Fibroblast of upper back skin (primary cell): ENCODE measurements at places on chromosomes 7 and 10.

DNA sequence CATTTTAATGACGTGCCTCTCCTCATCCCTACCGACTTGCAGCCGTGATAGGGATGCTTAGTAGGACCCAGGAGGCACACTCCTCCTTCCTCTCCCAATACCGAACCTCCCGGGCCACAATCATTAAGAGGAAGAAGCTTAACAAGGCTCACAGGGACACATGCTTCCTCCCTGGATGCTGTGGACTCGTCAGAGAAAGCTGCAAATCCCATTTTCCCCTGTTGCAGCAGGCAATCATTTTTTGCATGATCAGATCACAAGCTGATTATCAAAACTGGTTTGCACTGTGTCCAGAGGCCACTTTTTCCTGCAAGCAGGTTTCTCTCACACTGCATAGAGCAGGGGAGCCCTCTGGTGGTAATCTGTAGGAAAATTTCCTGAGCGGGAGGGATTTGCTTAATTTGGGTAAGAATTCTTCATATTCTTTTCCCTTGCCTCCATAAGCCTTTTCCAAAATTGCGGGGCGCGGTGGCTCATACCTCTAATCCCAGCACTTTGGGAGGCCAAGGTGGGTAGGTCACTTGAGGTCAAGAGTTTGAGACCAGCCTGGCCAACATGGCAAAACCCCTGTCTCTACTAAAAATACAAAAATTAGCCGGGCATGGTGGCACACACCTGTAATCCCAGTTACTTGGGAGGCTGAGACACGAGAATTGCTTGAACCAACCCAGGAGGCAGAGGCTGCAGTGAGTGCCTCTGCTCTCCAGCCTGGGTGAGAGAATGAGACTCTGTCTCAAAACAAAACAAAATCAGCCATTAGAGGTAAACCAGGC, 16.1 kb upstream of the LAMB4 start:
- DNase-seq: peak; percentile 87

- DNase-seq: no peak
Measured at GRCh38 chr10:46292573-46293023, 5.8 kb downstream of the ANTXRL start.

GRCh38 chr10:734481-734880, 45.0 kb upstream of the DIP2C start:
- DNase-seq: peak; percentile 10

DNA sequence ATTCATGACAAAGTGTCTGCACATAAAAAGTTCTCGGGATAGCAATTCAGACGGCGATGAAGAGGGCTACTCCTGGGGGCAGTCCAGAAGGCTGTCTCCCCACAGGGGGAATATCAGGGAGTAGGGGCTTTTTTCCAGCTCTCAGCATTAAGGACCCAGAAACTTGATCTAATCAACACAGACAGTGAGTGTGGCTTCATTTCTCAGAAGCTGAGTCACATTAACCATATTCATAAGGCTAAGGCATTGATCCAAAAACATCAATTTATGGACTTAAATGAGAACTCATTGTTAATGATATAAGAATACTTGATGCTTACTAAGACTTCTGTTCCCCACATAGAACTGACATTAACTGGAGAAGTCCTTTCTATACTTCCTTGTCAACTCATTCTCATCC, 87.5 kb upstream of the AOAH start:
- no peak for DNase-seq

DNA sequence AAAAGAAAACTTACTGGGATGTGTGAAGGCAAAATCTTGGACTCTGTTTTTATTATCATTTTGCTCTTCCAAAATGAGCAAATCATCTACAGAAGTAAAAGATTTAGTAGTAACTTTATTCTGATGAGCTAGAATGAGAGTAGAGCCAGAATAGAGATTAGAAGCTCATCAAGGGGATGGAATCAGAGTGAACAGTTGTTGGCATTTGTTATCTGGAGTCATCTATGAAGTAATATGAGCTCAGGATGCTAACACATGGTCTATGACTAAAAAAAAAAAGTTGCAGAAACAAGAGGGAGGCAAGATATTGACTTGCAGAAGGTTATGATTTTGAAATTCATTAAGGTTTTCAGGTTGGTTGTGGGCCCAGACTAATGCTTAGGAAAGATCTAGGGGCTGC, 409.1 kb upstream of the ETV1 start:
- no peak for DNase-seq

GRCh38 chr10:42519761-42520460, 118.5 kb downstream of the ZNF33B start:
- DNase-seq: no peak

DNA sequence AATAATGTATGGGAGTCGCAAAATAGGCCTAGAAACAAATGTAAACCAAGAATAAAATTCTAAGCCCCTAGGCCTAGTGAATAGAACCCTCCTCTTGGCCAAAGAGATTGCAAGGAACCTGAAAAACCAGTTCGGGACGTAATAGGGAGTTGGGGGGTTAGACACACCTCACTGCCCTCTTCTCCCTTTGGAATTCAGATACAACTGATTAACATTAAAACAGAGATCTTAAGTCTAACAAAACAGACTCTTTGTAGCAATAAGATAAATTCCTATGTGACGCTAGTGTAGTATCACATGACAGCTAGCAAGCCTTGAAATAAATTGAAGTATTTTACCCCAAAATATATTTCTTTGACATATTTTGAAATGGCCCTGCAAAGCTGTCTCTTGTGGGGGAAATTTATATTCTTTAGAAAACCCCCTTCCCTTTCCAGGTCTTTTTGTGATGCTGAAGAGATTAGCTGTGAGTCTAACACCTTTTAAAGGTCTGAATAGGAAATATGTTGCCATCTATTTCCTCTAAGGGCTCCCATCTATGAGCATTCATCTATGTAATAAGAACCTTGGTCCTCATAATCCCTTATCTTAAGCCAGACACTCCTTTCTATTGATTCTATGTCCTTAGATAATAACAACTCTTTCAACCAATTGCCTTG, 623.4 kb upstream of the NRG3 start:
- DNase-seq: no peak

GRCh38 chr10:48700071-48700470, 15.4 kb downstream of the WDFY4 start:
- DNase-seq: no peak

DNA sequence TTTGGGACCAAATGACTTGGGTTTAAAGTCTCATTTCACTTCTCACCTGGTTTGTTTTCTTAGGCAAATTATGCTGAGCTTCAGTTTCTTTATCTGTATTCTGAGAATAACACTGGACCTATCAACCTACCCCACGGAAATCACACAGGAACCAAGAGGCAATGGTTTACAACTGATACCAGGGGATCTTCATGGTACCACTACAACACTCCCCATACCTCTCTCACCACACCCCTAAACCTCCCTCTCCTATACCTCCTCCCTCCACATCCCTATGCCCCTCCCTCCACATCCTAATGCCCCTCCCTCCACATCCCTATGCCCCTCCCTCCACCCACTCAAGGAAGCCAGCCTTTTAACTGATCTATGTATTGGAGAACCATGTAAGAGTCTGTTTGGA, 9.9 kb downstream of the FAM204A start:
- no peak for DNase-seq

- peak; percentile 58 for DNase-seq
Measured at GRCh38 chr7:131381069-131381838, 53.6 kb downstream of the MKLN1 start.

DNA sequence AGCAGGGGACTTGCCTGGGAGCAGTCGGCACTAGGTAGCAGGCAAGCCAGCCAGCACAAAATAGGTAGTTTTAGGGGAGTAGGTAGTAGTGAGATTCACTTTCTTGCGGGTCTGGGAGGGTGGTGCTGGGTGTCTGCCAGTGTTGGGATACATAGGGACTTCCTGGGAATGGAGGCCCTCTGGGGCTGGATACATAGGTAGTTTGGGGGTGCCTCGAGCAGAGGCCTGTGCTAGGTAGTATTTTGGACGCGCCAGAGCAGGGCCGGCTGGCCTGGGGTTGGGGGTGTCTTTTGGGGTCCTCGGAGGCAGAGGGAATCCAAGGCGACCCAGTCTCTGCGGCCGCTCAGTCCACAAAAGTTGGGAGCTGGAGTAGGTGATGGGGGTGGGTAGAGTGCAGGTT, 2.0 kb upstream of the HOXA3 start:
- DNase-seq: no peak

DNA sequence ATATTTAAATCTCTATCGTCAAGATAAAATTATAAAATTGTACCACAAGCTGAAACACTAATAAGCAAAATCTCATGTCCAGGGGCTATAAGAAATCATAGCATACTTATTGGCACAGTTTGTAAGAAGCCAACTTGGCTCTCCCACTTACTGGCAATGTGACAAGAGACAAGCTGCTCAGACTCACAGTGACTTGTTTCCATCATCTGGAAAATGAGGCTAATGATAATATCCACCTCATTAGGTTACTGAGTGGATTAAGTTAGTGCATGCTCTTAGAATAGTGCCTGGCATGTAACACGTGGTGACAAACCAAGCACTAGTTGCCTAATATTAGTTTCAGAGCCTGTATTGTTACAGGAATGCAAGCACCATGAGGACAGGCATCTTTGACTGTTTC, 234.4 kb downstream of the GLI3 start:
- DNase-seq: no peak

DNA sequence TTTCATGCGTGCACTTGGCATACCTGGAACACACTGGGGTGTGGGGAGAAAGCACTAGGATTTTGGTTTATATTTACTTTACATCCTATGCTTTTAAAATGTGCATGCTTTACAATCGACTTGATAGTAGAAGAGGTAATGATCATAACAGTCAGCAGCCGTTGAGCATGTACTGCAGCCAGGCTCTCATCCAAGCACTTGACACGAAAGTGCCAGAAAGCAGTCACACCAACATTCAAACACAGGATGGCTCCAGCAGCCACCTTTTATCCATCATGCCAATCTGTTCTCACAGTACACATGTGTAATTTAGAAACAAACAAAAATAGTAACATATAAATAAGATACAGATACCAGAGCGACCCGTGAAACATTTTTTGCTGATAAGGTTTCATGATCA, 1.2 kb upstream of the FAM241B start:
- DNase-seq: no peak

DNA sequence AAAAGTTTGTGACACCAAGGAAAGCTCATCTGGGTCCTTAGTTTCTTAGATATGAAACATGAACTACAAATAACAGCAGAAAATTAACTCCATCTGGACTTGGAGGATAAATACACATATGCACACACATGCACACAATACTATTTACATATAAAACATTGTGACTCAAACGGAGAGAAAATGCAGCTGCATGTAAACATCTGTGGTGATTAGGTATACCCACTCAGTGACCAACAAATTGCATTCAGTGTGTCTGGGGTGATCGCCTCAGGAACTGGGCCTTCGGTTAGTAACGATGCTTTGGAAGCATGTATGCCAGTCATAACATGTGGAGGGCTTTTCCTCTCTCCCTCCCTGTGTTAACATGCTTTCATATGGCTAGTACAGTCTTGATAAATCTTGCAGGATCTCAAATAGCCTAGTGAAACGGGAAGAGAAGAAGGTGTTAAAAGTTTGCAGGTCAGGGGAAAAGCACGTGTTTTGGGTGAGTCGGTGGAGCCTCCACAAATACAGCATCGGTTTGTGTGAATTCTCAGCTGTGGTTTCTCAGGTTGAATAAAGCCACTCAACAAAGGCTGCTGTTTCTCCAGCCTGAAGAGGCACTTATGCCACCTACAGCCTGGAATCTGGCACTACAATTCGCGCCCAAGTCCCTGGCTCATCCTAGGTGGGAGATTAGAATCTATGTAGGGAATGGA, 8.7 kb upstream of the GLRX3 start:
- DNase-seq: peak; percentile 69

GRCh38 chr7:144670218-144670617, 165.6 kb downstream of the TPK1 start:
- no peak for DNase-seq

- DNase-seq: peak; percentile 59
Measured at GRCh38 chr7:131544449-131545301, 11.8 kb downstream of the PODXL start.

DNA sequence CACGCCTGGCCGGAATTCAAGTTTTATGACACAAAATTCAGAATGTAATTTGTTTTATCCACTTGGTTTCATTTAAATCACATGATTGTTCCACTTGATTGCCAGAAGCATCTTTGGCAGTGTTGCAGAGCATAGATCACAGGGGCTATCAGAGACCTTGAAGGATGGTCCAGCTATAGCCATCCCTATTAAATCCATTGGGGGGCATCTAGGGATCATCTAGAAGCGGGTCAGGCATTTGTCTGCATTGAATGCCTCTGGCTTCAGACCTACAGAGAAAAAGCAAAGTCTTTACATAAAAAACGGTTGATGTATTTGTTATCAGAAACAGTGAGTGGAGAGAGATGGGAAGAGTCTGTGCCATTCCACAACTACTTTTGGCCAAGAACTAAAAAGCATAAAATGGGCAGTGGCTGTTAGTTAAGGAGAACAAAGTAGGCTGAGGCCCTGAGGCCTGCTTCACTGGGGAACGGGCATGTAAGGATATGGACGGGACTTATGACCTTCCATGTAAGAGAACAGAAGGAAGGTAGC, 146.3 kb downstream of the NXPH1 start:
- no peak for DNase-seq

GRCh38 chr10:69506834-69507713, 55.8 kb downstream of the TSPAN15 start:
- DNase-seq: no peak

GRCh38 chr10:69451784-69452251, 553 bp downstream of the TSPAN15 start:
- DNase-seq: no peak

DNA sequence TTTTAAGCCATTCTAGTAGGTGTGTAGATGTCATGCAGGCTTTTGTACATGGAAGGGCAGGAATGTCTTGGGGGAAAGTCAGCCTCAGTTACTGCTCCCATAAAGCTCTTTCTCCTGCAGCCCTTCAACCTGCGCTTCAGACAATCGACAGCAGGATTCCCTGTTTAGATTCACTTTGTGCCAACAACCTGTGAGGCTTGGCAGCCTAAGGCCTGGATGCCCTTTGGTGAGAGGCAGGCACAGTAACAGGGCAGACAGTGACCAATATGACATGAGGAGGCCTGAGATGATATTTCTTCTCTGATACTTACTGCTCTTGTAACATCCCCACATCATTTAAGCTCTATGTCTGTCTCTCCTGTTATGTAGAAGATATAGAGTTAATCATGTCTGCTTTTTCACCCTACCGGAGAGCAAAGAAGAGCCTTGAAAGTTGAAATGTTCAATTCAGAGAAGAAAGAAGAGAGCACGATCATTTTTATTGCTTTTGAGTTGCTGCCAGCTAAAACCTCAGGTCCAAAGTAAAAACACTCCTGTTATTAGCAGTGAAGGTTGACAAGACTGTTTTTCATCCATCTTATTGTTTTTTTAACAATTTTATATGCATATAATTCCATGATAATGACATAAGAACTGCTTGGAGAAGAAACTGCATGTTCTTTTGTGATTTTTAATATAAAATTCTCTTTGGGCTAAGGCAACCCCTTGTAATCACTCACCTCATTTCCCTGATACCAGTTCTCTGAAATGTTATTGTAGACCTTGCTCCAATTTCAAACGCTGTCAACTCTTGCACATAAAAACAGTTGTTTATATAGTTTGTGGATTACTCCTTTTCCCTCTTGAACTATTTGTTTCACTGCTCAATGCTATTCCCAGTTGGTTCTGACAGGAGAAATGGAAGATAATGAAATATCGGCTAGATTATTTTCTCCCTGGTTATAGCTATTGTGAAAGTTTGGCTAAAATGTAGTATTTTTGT, 140.9 kb downstream of the GALNT17 start:
- peak; percentile 31 for DNase-seq

- DNase-seq: no peak
Measured at GRCh38 chr10:50480054-50481007, 143.4 kb downstream of the SGMS1 start.
